ENCODE measurements at places on chromosomes 2 and 18.

- DNase-seq, result no peak
These were observed 8.5 kb downstream of the TPO start for GRCh38 chr2:1421731-1422130.

GRCh38 chr2:126778561-126779501 is 119.9 kb upstream of the TEX51 start:
- no peak for DNase-seq

- no peak for DNase-seq
These were observed 342.0 kb downstream of the EN1 start for GRCh38 chr2:118505436-118505835.

GRCh38 chr2:118837621-118838020 is 9.8 kb downstream of the EN1 start:
- DNase-seq, result no peak

- no peak for DNase-seq
These were observed 62.3 kb downstream of the TTC32 start for GRCh38 chr2:19839438-19839837.

DNA sequence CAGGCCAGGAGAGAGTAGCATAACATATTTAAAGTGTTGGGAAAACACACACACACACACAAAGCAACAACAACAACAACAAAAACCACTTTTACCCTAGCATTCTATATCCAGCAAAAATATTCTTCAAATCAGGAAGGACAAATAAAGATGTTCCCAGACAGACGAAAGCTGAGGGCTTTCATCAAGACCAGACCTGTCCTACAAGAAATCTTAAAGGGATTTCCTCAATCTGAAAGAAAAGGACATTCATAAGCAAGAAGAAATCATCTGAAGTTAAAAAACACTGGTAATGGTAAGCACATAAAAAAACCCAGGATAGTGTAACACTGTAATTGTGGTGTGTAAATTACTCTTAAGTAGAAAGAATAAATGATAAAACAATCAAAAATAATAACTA is 22.7 kb upstream of the BAZ2B start:
- no peak for DNase-seq

DNA sequence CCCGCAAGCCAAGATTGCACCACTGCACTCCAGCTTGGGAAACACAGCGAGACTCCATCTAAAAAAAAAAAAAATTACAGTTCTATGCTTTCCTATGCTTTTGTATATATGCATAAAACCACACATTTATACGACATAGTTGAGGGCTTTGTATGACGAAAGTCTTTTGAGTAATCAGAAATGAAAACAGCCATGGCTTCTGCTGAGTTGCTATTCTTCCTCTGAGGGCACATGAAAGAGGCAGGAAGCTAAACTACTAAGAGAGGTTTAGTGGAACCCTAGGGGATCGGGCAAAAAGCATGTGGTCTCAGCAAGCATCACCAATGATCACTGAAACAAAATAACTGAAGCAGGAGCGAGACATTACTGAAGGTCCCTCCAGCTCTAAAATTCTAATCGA is 99.6 kb downstream of the ZAP70 start:
- DNase-seq, result no peak

DNA sequence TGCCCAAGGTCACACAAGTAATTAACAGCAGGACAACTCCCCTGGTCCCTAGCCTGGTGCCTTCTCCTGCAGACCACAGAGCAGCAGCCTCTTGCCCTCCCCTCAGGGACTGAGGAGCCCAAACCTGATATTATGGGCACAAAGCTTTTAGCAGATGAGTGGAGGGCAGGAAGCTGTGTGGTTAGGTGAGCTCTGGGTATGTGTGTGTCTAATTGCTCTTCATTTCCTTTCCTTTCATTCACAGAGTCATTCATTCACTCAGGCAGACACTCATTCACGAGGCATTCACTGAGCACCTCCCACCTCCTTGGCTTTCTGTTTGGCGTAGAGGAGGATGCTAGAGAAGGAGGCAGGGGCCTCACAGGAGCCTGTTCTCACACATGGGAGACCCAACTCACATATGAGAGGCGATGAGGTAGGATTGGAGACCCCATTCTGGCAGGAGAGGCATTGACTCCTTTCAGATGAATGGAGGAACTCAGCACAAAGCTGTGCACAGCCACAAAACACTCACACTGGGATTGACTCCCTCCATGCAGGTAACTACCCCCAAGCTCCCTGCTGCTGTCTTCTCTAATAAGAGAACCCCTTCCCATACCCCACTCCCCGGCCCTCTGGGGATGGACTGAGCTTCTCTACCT is 306.8 kb upstream of the SKOR2 start:
- no peak for DNase-seq

- no peak for DNase-seq
These were observed 91.3 kb downstream of the SPRED2 start for GRCh38 chr2:65340898-65341681.

GRCh38 chr18:23900994-23901393 is 113.6 kb upstream of the TTC39C start:
- DNase-seq, result no peak

DNA sequence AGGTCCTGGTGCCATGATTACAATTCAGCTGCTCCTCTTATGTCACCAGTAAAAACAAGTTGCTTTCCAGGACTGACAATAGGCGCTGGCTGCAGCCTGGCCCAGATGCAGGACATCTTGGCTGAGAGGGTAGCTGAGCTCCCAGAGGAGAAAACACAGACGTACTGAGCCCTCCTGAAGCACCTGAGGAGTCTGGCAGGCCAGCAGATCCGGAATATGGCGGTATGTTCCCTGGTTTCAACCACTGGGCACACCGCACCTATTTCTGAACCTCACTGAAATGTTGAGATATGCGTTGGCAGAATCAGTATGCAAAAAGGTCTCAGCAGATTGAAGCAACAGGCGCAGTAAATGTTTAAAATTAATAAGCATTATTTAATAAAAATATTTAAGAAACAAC is 73.1 kb upstream of the BZW1 start:
- no peak for DNase-seq

GRCh38 chr2:171185165-171185818 is 24.6 kb upstream of the TLK1 start:
- no peak for DNase-seq

DNA sequence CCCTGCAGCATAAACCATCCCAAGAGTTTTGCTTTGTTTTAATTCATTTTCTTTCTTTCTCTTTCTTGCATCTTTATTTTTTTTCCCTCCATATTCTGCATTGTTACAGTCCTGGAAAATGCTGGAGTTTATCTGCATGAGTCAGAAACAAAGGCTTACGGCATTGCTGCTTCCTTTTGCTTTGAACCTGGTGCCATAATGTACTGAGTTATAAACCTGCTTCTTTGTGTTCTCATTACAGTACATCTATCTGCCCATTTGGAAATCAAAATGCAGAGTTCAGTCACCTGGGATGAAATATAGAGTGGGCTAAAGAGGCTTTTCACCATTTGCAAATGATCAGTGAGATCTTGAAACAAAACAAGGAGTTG is 1009.2 kb upstream of the FANCL start:
- no peak for DNase-seq

DNA sequence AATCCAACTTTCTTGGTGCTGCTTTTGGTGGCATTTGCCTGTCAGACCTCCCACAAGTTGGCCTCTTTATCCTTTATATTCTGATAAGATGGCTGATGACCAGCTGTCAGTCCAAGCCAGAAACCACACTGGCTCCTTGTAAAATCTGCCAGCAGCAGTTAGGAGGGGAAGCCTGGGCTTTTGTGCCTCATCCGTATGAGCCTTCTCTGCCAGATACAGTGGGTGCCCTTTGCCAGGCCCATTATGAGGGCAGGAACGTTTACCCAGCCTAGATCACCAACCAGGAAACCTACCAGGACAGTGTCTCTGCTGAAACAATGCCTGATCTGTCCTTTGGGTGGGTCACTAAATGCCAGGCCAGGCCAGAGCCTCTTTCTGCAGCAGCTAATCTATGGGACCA is 202.9 kb upstream of the SP5 start:
- DNase-seq, result no peak

DNA sequence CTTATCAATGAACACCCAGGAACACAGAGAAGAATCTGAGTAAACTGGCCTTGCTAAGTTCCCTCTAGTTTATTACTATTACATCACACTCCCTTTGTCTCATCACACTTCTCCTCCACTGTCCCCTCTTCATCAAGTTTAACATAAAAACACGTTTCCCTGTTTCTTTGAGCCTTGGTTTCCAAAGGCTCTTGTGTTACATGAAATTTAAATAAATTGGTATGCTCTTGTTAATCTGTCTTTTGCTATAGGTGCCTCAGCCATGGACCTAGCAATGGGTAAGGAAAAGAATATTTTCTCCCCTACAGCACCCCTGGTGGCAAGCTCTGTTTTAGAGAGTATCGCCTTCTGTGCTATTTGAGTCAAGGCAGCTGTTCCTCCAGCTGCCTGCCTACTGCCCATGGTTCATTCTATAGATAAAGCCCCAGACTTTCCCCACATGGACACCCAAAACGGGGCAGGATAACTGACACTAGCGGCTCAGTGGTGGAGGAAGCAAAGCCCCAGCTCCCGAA is 31.8 kb downstream of the TGIF1 start:
- DNase-seq, result no peak

- no peak for DNase-seq
These were observed 250.7 kb downstream of the VAPA start for GRCh38 chr18:10164271-10165071.

GRCh38 chr2:212254339-212254738 is 284.3 kb downstream of the ERBB4 start:
- no peak for DNase-seq

DNA sequence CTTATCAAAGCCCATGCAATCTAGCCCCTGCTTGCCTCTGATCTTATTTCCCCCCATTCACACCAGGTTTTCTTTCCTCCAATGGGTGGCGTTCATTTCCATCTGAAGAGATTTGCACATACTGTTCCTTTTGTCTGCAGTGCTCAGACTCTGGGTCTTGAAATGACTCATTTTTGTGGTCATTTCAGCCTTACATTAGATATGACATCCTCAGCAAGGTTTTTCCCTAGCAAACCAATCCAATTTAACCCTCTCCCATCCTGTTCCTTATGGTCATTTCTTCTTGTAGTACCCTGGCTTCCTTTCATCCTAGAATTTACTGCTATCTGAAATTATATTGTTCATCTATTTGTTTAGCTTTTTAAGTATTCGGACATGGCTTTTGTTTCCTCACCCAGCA is 42.5 kb upstream of the SCN1A start:
- peak; percentile 6 for DNase-seq

- DNase-seq, result no peak
These were observed 352 bp upstream of the HOXD12 start for GRCh38 chr2:176099159-176099727.

DNA sequence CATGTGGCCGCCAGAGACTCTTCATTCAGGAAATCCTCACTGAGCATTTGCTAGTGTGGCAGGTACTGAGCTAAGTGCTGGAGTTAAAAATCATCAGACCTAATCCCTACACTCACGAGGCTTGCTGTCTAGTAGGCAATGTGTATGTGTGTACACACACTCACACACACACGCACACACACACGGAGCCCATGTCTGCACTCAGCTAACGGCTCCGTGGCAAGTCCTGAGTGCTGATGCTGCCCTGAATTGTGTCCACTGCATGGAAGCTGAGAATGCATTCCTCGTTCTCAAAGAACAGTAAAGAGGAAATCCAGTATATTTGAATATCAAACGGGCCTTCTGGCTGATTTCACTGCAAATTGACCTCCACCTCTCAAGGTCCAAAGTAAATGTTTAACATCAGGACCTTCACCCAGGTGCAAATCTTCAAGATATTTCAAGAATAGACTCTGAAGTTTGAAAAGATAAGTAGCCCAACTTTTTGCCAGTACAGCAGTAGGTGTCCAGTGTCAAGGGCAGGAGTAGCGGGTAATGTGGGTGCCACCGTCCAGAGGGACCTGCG is 136.1 kb upstream of the TTC39C start:
- DNase-seq, result no peak

DNA sequence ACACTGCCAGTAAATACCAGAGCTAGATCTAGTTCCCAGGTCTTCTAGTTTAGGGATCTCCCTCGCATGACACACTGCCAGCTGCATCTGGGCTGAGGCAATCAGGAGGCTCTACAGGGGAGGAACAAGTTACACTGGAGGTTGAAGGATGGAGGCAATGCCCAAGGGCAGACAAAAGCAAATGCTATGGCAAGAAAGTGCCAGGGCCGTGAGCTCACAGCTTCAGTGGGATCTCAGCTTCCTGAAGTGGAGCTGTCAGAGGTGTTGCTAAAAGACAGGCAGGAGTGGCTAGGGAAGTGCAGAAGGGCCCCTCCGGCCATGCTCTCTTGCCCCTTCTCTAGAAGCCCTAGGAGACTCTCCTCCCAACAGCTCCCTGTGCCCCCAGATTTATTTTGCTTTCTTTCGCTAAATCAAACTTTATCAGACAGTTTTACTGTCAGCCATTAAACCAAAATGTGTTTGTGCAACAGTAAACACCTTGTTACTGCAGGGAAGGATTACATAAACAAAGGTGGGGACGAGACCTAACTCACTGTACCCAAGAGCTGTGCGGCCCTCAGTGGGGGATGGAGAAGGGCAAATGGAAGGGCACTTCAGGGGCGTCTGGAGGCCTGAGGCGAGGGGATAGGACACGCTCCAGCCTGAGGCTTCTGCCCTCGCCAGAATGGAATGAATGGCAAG is 39.4 kb upstream of the PKDCC start:
- DNase-seq, result no peak

- DNase-seq, result peak; percentile 55
These were observed 63.3 kb downstream of the BOD1L2 start for GRCh38 chr18:57210107-57210715.

DNA sequence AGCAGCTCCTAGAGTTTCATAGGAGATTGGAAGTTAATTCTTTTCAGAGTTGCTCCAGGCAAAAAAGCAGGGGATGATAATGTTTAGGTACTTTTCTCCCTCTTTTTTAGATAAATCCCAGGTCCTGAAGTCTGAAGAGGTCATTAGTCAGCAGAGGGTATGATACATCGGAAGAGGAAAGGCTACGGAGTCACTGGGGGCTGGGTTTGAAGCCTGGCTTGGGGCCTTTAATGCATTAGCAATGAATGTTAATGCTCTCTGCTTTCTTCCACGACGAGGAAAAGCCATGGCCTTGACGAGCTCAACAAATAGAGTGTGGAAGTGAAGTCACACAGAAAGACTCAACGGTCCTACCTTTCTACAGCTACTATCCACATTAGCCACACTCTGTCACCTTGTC is 235.1 kb downstream of the NCKAP5 start:
- no peak for DNase-seq

GRCh38 chr18:49226243-49227000 is 234.0 kb downstream of the DYM start:
- no peak for DNase-seq

- DNase-seq, result no peak
These were observed 392.2 kb downstream of the ZEB2 start for GRCh38 chr2:144127693-144128092.

GRCh38 chr2:56519806-56520205 is 336.0 kb downstream of the CCDC85A start:
- DNase-seq, result no peak

Data from H54 (cell line).